ENCODE measurements at places on chromosomes 12 and 14.

DNA sequence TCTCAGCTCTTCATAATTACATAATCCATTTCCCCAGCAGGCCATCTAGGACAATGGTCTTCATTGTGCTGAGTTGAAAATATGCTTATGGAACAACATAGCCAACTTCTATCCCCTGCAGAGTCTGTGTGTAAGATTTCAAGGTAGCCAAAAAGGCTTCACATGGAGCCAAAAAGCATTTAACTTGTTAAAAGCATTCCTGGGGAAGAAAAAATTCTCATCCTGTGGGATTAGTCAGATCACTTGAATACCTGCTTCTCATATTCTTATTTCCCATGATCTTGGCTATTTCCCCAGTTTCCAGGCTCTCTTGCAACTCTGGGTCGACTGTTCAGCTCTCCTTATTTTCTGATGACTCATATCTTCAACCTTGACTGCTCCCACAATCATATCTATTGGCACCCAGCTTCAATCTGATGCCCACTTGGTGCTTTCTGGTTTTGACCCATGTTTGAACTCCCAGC is 178.9 kb downstream of the KLHL28 start:
- no peak for DNase-seq

GRCh38 chr14:61526405-61527312 is 168.7 kb upstream of the HIF1A start:
- DNase-seq = no peak

DNA sequence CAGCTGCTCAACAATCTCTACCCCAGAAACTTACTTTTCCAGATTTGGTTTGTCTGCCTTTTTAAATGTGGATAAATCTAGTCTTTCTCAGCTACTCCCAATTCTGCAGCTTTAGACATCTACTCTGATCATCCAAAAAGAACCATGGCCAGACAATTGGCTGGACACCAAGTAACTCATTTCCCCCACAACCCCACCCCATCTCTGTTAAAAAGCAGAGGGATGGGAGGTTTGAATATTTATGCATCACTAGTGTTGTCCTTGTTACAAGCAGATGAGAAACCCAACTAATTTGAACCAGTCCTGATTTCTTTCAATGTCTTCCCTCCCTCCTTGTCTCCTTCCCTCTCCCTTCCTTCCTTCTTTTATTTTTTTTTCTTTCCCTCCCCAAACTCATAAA is 391.9 kb downstream of the GALC start:
- DNase-seq = no peak

DNA sequence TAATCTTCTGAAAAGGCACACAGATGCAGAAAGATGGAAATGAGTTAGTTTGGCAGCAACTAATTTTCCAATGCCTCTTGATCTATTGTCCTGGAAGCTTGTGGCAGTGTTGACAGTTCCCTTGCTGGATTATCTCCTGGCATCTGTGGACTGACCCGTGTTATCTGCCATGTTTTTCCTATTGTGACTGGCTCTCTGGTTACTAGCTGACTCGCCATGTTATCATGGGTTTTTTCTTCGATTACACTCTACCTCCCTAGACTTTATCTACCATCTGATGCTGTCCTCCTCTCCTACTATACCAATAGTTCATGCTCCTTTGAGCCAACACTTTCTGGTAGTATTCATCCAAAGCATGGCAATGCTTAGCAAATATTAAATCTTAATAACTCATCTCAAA is 63.3 kb upstream of the FLRT2 start:
- no peak for DNase-seq

GRCh38 chr14:95235351-95235750 is 78.0 kb upstream of the DICER1 start:
- DNase-seq = no peak

DNA sequence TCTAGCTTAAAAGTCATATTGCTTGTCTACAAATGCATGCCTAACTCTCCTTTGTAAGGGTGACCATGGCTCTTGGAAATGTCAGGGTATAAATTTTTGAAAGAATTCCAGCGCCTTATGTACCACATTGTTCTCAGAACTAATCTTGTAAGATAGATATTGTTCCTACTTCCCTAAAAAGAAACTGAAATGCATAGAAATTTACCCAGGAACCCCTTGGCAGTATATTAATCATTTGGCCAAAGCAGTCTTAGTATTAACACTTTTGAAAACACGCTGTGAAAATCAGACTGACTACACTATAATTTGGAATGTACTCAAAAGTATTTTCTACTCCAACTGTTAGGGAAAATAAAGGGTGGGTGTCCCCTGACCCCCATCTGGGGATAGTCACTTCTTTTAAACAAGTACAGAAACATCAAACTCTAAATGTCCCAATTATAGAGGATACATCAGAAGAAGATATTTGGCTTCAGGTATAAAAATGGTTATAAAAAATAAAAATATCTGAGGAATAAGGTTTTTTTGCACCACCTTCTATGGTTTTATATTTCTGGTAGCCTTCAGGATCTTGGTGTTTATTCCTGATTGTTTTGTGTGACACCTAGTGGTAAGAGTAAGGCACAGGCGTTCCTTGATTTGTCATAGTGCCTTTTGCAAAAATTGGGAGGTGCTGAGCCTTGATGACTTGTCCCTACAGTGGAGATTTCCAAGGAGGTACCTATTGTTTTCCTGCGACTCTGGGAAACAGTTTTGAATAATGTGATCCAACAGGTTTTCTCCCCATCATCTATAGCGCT is 2.2 kb upstream of the NFKBIA start:
- peak; percentile 56 for DNase-seq

DNA sequence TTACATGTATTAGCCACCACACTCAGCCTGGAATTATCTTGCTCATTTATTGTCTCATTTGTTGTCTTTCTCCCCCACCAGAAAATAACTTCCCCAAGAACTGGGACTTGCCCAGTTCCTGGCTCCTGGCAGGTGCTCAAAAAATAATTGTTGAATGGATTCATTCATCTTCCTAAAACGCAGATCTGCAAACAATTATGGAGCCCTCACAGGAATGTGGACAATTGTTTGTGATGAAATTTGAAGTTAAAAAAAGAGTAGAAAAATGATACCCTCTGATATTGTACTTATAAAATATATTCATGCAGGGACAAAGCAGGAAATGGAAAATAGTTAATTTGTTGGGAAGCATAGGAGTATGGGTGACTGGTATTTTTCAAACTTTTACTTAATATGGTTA is 60.7 kb upstream of the MAP1LC3B2 start:
- DNase-seq = no peak

GRCh38 chr14:94370524-94370910 is 17.9 kb downstream of the SERPINA1 start:
- DNase-seq = no peak

- DNase-seq = peak; percentile 32
Measured at GRCh38 chr14:22871224-22872032, at the start of gene LRP10. Gene LRP10 (plus strand): TSS chr14:22871740. CDS start chr14:22872304, 564 bp downstream.

DNA sequence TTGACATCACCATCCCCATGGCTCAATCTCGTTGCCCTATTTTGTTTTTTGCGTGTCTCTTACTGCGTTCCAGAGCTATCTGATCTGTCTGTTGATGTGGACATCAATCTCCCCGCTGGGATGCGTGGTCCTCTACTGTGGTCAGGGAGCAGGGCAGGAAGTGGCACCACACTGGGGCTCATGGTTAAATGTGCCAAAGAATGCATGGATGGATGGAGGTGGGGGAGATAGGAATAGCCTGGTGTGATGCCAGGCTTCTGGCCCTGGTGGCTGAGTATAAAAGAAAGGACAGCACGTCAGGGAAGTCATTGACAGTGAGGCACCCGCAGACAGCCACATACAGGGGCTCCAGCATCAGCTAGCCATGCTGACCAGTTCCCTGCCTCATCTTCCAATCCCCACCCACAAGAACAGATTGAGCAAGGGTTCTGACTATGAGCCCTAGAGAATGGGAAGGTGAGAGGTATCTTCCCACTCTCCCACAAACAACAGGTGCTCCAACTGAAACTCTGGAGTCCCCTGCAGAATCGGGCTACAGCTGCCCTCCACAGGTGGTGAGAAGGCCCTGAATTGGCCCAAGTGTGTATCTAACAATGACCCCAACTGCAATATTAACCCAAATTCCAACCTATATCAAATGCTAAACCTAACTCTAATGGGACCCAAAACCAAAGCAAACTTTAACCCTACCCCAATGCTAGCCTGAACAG is 2.7 kb upstream of the BEGAIN start:
- no peak for DNase-seq
